ENCODE measurements at places on chromosomes 13 and 19.

DNA sequence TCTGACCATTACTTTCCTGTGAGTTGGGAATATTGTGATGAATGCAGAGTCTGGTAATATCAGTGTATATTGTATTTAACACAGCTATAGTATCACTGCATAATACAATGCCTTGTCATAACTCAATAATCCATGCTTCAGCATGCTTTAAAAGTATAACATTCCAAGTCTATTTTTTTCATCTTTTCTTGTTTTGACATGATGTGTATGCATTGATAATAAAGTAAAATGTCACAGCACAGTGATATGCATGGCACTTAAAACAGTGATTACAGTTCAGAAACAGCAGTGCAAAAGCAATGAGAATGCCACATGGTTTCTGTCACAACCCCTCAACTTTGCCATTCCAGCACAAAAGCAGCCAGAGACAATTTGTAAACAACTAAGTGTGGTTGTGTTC lies 17.8 kb downstream of the KATNAL1 start:
- no peak for DNase-seq

GRCh38 chr13:45219938-45220375 lies 19.1 kb upstream of the KCTD4 start:
- no peak for DNase-seq

DNA sequence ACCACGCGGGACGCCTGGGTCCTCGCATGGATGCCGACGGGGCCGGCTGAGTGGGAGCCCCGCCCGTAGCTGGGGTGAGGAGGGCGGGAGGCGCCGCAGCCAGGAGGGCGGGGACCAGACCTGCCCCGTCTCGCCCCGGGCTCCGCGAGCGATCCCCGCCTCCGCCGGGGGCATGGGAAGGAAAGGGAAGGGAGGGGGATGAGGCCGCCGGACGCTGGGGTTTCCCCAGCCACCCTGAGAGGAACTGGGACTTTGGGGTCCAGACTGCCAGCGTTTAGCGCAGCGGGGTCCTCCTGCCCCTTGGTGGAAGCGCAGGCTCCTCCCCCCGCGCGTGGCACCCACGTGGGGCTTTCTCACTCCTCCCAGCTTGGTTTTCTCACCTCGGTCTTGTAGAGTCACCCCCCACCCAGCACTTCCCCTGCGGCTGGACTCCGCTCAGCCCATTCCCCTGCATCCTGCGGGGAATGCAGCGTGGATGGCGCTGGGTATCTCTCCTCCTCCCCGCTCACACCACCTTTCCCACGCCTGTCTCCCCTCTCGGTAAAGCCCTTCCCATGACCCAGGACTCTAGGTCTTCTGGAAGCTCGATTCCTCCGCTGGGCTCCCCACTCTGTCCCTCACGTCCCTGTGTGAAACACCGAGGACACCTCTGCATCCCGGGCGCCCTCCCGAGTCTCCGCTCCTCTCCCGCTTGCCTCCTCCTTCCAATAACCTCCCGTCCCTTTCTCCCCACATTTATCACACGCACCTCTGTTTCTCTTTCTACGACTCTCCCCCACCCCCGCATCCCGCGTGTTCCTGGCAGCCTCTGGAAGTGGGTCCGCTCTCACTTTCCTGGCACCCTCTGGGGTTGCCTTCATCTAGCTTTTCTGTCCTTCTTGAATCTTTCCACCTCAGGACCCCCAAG lies 2.1 kb downstream of the TGFB1 start:
- DNase-seq: peak; percentile 75

GRCh38 chr13:44927968-44928367 lies 61.3 kb downstream of the NUFIP1 start:
- DNase-seq: no peak

- no peak for DNase-seq
Measured at GRCh38 chr13:96751089-96751488, 243.2 kb downstream of the OXGR1 start.

GRCh38 chr13:64672751-64673150 lies 2557.4 kb downstream of the PCDH9 start:
- no peak for DNase-seq

DNA sequence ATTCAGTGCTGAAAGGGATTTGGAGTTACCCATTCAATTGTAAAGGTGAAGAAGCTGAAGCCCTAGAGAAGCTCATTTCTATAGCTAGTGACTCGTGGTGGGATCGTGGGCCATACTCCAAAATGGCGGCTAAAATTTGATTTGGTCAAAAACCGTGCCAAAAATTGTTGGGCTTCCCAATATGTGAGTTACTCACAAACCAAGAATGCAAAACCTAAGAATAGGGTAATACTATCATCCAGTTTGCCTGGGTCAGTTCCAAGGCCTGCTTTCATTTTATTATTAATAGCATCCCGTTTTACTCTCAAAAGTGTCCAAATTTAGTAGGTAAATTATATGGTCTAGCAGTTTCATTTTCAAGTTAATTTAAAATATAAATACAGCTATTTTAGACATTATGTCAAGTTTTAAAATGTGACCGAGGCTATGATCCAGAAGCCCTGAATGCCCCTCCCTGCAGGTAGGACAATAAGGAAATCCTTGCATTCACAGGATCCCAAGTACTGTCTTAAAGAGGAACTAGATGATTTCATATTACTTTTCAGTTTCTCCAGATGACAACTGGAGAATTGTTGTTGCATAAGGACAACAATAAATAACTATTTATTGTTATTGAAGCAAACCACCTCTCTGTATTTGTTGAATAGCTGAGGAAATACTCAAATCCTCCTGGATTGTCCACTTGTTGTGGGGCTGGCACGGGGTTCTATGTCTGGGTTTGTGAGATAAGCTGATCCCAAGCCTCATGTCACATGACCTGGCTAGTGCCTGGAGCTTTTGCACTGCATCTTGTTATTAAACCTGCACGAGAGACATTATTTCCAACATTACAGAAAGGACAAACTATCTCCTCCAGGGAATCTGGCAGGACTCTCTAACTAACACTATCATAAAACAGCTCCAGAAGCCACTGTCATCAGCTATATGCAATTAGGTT lies 11.6 kb upstream of the RAP2A start:
- no peak for DNase-seq

DNA sequence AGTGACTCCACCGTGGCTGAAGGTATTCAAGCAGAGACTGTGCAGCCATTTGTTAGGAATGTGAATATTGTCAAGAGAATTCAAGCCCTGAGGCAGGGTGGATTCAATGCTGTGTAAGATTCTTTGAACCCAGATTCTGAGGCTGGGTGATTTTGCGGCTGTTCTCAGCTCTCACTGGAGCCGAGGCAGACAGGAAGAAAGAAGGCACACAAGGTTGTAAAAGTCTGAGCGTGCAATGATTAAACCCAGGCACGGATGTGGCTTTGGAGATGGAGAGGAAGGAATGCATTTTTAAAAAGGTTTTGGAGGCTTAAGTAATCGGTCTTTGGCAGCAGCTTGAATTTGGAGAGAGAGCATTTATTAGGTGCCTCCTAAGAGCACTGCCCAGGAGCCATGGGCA lies 187.9 kb downstream of the KATNAL1 start:
- DNase-seq: no peak

- no peak for DNase-seq
Measured at GRCh38 chr13:111045170-111045569, 69.9 kb upstream of the ARHGEF7 start.

GRCh38 chr13:87536499-87536898 lies 134.7 kb upstream of the SLITRK5 start:
- DNase-seq: no peak

GRCh38 chr13:97914540-97914939 lies 38.9 kb upstream of the IPO5 start:
- no peak for DNase-seq

- peak; percentile 82 for DNase-seq
Measured at GRCh38 chr19:46840498-46840942, 10.1 kb downstream of the AP2S1 start.

GRCh38 chr13:19023115-19023514 lies 158.5 kb downstream of the TUBA3C start:
- DNase-seq: no peak

All from NAMALWA (cell line).